AG04449 (cell line): ENCODE measurements at places on chromosomes 4 and X.

DNA sequence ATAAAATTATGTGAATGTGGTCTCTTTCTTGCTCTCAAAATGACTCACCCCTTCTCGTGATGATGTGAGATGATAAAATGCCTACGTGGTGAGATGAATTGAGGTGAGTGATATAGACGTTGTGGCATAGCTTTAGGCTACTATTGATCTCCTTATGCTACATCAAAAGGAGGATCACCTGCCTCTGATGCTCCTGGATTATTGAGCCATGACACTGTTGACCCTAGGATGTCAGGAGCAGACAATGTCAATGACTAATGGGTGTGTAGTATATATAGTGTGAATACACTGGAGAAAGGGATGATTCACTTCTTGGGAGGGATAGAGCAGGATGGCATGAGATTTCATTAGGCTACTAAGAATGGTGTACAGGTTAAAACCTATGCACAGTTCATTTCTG, 210.7 kb upstream of the PRPS2 start:
- DNase-seq, result no peak

GRCh38 chr4:44118971-44119680, 329.5 kb downstream of the KCTD8 start:
- no peak for DNase-seq

- DNase-seq, result peak; percentile 29
Observed at GRCh38 chr4:82629238-82630000, 67.6 kb upstream of the TMEM150C start.

GRCh38 chrX:87788976-87789375, 271.4 kb downstream of the KLHL4 start:
- DNase-seq, result no peak

DNA sequence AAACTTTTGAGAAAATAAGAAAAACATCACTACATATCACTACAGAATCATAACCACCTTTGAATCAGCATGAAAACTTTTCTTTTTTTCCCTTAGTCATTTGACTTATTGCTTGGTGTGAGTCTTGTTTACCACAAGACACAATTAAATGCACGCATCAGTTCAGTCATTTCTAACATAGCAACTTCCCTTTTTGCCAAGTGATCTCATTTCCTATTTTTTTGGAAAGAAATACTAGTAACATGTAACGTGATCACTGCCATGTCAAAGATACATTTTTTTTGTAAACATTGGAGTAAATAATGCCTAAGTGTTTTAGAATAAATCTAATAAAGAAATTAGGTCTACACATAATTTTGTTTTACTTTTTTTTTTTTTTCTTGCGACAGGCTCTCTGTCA, 5.1 kb upstream of the CXCL8 start:
- no peak for DNase-seq

- DNase-seq, result no peak
Observed at GRCh38 chrX:56563231-56564161, at the start of gene UBQLN2. Gene UBQLN2 (plus strand): TSS chrX:56563627. CDS start chrX:56563874, 247 bp downstream.

DNA sequence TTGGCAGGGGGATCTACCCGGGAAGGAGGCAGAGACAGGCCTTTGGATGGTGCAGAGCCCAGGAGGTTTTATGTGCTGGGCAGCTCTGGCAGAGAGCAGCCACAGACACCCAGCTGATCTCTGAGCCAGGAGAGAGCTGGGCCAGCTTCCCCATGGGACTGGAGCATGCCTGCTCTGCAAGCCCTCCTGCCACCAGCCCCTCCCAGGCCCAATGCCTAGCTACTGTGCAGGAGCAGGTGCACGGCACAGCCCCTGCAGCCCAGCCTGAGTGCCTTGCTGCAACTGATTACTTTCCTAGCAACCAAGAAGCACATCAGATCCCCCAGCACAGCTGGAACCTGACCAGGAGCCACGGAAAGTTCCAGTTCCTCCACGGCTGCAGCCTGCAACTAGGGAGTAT, 57.8 kb upstream of the BEND2 start:
- no peak for DNase-seq

GRCh38 chrX:124462931-124463330, 116.6 kb downstream of the SH2D1A start:
- DNase-seq, result no peak

DNA sequence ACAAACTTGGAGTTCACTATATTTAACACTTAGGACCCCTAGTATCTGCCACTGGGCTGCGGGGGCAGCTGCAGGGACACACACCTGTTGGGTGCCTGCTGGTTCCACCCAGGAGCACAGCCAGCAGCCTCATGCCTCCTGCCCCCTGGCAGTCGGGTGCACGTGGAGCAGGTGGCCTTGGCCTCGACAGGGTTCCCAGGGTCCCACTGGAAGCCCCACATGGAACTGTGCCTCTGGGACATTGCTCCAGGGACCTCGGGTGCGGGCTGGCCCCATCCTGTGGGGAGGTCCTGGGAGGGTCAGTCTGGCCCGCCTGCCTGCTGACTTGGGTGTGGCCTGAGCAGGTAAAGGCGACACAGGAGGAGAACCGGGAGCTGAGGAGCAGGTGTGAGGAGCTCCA, 18.0 kb downstream of the TACC3 start:
- DNase-seq, result no peak

- DNase-seq, result no peak
Observed at GRCh38 chrX:71668248-71668595, 876 bp downstream of the LOC101059915 start.

GRCh38 chr4:17584521-17585213, 7.7 kb downstream of the LAP3 start:
- no peak for DNase-seq

- DNase-seq, result no peak
Observed at GRCh38 chr4:88535090-88535755, 11.6 kb upstream of the PYURF start.

DNA sequence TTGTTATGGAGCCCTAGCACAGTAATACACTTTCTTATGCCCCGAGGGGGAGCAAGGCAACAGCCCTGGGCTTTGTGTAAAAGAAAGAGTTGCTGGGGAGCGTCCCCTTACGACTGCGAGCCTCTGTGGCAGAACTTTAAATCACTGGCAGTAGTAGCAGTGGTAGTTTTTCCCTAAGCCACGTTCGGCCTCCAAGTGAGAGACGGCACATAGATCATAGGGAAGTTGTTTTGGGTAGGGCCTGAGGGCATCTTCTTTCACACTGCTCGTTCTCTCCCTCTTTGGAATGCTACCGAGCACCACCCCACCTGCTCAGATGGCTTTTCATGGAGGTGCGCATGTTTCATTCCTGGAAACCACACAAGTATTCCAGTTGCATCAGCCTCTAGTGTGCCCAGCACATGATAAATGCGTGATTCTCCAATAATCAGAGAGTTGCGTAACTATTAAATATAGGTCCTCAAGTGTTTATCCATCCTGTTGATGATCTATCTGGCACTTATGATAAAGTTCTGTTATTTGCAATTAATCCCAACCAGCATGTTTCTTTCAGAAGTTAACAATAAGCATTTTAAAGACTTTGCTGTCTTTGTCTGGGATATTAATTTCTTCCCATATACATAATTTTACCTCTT, 7.0 kb upstream of the SYNPO2 start:
- DNase-seq, result no peak

GRCh38 chr4:8593264-8594096, 915 bp downstream of the CPZ start:
- DNase-seq, result no peak

- DNase-seq, result no peak
Observed at GRCh38 chrX:103254171-103254824, 657 bp downstream of the TCEAL8 start.
